ENCODE measurements at places on chromosomes 5 and 9. TPM values are rescaled to one million over a fixed set of nuclear protein-coding genes. Genes with fewer than 3 reads are reported as not detected.
A peak's percentile ranks its signal among the peaks of the same experiment; 100 is the strongest.

- no peak overlapping the region for H3K27ac ChIP-seq
- H3K4me3 ChIP-seq, result no peak overlapping the region
- DNase-seq, result no peak
- H3K27me3 ChIP-seq, result peaks cover 5% of the 10 kb centered on the region
- no peaks in the 10 kb centered on the region for H3K36me3 ChIP-seq
Measured at GRCh38 chr5:135890867-135891266, 4.8 kb downstream of the IL9 start.

DNA sequence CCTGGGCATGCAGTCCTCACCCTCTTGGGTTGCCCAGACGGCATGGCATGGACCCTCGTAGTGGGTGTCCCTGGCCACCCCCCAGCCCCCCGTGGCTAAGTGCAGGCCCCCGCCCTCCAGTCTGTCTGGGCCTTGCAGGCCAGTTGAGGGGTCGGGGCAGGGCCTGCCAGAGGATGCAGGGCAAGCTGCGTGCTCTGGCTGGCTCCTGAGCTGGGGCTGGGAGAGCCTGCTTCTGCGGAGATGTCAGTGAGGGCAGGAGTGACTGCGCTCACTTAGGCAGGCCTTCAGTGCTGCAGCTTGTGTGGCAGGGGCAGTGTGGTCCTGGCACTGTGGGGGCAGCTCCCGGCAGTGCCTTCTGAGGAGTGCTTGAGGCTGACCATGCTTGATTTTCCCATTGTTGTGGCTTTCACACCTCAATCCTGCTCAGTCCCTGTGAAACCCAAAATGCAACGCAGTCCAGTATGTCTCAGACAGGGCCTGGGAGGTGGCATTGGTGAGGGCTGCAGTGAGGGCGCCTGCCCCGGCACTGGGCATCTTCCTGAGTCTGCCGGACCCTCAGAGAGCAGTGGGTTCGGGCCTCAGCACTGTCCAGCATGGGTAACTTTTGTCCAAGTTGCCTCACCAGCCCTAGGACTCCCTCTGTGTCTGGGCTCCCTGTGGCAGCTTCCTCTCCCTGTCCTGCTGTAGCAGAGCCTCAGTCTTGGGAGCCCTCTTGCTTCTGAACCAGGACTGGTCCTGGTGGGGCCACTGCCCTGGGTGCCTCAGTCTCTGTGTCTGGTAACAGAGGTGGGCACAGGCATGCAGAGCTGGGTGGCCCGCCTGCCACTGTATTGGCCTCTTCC, 93.0 kb downstream of the PHF2 start:
- no peak for DNase-seq
- no peaks in the 10 kb centered on the region for H3K27me3 ChIP-seq
- no peak overlapping the region for H3K27ac ChIP-seq
- no peak overlapping the region for H3K4me3 ChIP-seq
- no peaks in the 10 kb centered on the region for H3K4me1 ChIP-seq
- H3K36me3 ChIP-seq, result peaks cover 10% of the 10 kb centered on the region

DNA sequence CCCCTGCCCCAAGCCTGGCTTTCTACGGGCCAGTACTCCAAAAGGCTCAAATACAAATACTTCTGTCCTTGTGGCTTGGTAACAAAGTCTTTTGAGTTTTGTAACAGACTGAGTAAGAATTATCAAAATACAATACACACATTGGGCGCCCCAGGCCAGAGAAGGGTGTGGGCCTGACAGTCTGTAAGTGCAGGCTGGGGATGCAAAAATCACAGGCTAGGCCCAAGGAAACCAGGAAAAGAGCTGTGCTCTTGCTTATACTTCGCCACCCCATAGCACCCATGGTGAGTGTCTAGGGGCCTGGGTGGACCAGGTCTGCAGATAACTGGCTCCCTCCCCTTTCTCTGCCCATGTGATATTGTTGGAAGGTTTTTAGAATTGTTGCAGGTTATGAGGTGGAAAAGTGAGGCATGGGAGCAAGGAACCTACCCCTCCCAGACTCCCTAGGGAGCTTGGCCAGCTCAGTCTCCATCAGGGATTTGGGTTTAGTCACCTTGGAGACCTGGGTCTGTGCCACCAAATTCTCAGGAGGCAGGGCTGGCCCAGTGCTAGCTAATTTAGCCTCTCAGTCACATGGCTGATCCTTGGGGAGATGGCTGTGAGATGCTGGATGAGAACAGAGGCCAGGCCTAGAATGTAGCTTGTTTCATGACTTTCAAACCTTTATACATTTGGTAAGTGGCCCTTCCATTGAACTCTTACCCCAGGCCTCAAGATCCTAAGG, 72.9 kb downstream of the TARS1 start:
- DNase-seq, result no peak
- H3K4me3 ChIP-seq, result no peak overlapping the region
- H3K27ac ChIP-seq, result no peak overlapping the region
- H3K27me3 ChIP-seq, result no peaks in the 10 kb centered on the region
- no peaks in the 10 kb centered on the region for H3K4me1 ChIP-seq

DNA sequence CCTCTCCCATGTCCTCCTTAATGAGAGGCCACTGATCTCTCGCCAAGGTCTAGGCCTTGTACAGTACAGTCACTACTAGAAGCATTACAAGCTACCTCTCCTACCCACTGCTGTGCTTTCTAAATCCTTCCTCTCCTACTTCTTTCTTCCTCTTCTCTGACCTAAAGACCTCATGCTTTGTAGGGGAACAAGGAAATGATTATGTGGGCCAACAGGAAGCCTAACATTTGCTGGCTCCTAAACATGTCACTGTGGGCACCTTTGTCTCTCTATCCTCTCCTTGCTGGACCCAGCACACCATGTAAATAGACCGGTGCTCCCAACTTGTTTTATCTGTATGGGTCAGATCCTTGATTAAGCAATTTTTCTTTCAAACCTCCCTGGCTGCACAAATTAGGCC, 16.7 kb downstream of the SLC28A3 start:
- H3K27ac ChIP-seq, result no peak overlapping the region
- H3K36me3 ChIP-seq, result no peaks in the 10 kb centered on the region
- no peak for DNase-seq
- peaks cover 8% of the 10 kb centered on the region for H3K4me1 ChIP-seq
- no peak overlapping the region for H3K4me3 ChIP-seq

GRCh38 chr9:5186416-5187169, 1.2 kb upstream of the INSL6 start:
- DNase-seq, result peak; percentile 72
- H3K4me1 ChIP-seq, result no peaks in the 10 kb centered on the region
- no peak overlapping the region for H3K27ac ChIP-seq
- no peak overlapping the region for H3K4me3 ChIP-seq

- H3K4me1 ChIP-seq, result no peaks in the 10 kb centered on the region
- no peak overlapping the region for H3K27ac ChIP-seq
- no peak for DNase-seq
- H3K4me3 ChIP-seq, result no peak overlapping the region
- no peaks in the 10 kb centered on the region for H3K27me3 ChIP-seq
Measured at GRCh38 chr5:91345461-91345860, 37.7 kb downstream of the ARRDC3 start.

The HDHD3 gene
- 370 TPM for polyA plus RNA-seq

DNA sequence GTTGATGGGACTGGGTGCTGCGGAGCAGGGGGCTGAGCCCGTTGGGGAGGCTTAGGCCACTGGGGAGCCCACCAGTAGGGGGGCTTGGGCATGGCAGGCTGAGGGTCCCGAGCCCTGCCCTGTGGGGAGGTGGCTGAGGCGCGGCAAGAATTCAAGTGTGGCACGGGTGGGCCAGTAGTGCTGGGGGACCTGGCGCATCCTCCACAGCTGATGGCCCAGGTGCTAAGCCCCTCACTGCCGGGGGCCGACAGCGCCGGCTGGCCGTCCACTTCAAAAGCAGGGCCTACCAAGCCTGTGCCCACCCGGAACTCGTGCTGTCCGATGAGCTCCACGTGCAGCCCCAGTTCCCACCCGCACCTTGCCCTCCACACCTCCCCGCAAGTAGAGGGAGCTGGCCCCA, 917.5 kb downstream of the TAF11L14 start:
- no peaks in the 10 kb centered on the region for H3K4me1 ChIP-seq
- no peak for DNase-seq
- H3K4me3 ChIP-seq, result no peak overlapping the region
- H3K36me3 ChIP-seq, result no peaks in the 10 kb centered on the region
- no peaks in the 10 kb centered on the region for H3K27me3 ChIP-seq

The FGF10 gene
- 1.4 TPM for polyA plus RNA-seq

The IL4 gene
- not detected for polyA plus RNA-seq

DNA sequence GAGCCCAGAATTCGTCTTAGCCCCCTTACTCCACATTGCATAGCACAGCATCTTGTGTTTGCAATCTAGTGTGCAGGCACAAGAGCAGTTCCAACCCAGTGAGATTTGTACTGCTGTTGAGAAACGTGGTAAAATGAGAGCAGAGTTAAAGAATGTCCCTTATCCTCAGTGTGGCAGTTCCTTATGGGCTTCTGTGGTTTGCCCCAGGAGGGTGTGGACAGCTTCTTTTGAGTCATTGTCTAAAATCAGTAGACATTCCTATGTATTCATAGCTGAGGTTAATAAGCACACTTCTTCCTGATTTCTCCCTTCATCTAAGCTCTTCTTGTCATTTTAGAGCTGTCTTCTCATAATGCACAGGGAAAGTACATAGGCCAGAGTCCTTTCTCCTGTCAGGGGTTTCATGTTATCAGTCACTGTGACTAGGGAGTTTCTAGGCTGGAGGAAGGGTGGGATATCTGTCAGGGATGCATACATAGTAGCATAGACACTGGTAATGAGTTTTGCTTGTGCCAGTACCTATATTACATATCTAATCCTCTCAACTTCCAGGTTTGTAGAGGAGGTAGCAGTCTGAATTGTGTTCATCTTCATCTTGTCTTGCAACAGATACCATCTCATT, 2.0 kb upstream of the CAVIN4 start:
- H3K4me3 ChIP-seq, result no peak overlapping the region
- H3K27ac ChIP-seq, result no peak overlapping the region
- no peaks in the 10 kb centered on the region for H3K4me1 ChIP-seq
- no peaks in the 10 kb centered on the region for H3K27me3 ChIP-seq
- no peak for DNase-seq
- H3K36me3 ChIP-seq, result no peaks in the 10 kb centered on the region

GRCh38 chr5:56075361-56075760, 80.6 kb upstream of the IL6ST start:
- DNase-seq, result no peak
- H3K27ac ChIP-seq, result no peak overlapping the region
- no peaks in the 10 kb centered on the region for H3K36me3 ChIP-seq
- H3K27me3 ChIP-seq, result no peaks in the 10 kb centered on the region

DNA sequence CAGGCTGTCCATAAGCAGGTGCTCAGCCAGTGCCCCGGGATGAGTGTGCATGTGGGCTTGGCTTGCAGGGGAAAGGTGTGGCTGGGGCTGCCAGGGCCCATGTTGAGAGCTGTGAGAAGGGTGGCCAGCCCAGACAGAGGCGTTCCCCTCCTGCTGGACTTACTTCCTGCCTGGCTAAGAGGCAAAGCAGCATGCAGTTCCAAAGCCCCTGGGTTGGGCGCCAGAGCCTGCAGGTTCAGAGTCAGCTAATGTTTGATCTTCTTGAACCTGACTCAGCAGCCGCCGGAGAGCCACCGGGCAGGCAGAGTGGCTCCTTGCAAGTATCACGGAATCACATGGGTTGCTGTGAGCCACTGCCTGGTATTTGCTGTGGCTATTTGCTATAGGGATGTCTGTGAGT, 168.4 kb upstream of the MAP1B start:
- H3K36me3 ChIP-seq, result no peaks in the 10 kb centered on the region
- DNase-seq, result peak; percentile 84
- H3K4me1 ChIP-seq, result peaks cover under 1% of the 10 kb centered on the region
- H3K27ac ChIP-seq, result no peak overlapping the region
- H3K4me3 ChIP-seq, result no peak overlapping the region

GRCh38 chr5:132704875-132705274, 31.1 kb downstream of the IL4 start:
- no peak overlapping the region for H3K27ac ChIP-seq
- DNase-seq, result no peak
- H3K27me3 ChIP-seq, result no peaks in the 10 kb centered on the region
- H3K4me1 ChIP-seq, result no peaks in the 10 kb centered on the region
- no peaks in the 10 kb centered on the region for H3K36me3 ChIP-seq
- no peak overlapping the region for H3K4me3 ChIP-seq

DNA sequence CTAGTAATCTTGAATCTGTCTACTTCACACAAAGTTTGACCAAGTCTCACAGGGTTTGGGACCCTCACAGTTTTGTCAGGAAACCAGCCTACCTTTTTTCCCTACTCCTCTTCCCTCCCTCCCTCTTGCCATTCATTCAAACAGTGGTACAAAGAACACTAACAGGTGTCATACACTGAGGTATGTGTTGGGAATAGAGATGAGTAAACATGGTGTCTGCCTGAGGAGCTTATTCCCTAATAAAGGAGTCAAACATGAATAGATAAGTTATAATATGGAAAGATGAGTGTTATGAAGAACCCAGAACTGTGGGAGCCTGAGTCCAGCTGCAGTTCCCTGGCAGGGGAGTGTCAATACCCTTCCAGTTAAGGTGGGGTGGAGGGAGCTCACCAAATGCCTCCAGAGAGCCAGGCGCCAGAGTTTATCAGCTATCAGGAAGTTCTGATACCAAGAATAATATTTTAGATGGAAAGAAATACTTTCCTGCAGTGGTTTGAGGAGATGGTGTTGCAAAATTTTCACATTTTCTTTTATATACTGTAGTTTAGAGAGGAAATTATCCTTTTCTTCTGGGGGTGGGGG, 183.4 kb upstream of the NR3C1 start:
- no peak for DNase-seq
- no peaks in the 10 kb centered on the region for H3K36me3 ChIP-seq
- H3K4me1 ChIP-seq, result peaks cover 9% of the 10 kb centered on the region
- no peak overlapping the region for H3K4me3 ChIP-seq
- no peak overlapping the region for H3K27ac ChIP-seq

GRCh38 chr5:133756036-133756435, 143.7 kb upstream of the FSTL4 start:
- no peak for DNase-seq
- no peak overlapping the region for H3K4me3 ChIP-seq
- no peaks in the 10 kb centered on the region for H3K36me3 ChIP-seq
- H3K27ac ChIP-seq, result no peak overlapping the region
- no peaks in the 10 kb centered on the region for H3K4me1 ChIP-seq
- peaks cover 2% of the 10 kb centered on the region for H3K27me3 ChIP-seq

GRCh38 chr5:66151030-66151429, 6.9 kb downstream of the SREK1 start:
- H3K36me3 ChIP-seq, result no peaks in the 10 kb centered on the region
- no peaks in the 10 kb centered on the region for H3K4me1 ChIP-seq
- H3K27ac ChIP-seq, result no peak overlapping the region
- H3K4me3 ChIP-seq, result no peak overlapping the region

The LCN2 gene
- 1.6 TPM for polyA plus RNA-seq

The DMRT2 gene
- not detected for polyA plus RNA-seq

- no peaks in the 10 kb centered on the region for H3K27me3 ChIP-seq
- no peaks in the 10 kb centered on the region for H3K36me3 ChIP-seq
- no peak overlapping the region for H3K4me3 ChIP-seq
- DNase-seq, result no peak
Measured at GRCh38 chr5:53831496-53831895, 271.1 kb downstream of the NDUFS4 start.

GRCh38 chr9:120856700-120857099, 14.0 kb upstream of the PSMD5 start:
- DNase-seq, result peak; percentile 78
- H3K4me3 ChIP-seq, result no peak overlapping the region
- H3K27me3 ChIP-seq, result no peaks in the 10 kb centered on the region
- H3K36me3 ChIP-seq, result peaks cover 60% of the 10 kb centered on the region
- no peak overlapping the region for H3K27ac ChIP-seq
